ENCODE measurements at places on chromosomes 12 and 14. TPM values are rescaled to one million over a fixed set of nuclear protein-coding genes. Genes with fewer than 3 reads are reported as not detected.

DNA sequence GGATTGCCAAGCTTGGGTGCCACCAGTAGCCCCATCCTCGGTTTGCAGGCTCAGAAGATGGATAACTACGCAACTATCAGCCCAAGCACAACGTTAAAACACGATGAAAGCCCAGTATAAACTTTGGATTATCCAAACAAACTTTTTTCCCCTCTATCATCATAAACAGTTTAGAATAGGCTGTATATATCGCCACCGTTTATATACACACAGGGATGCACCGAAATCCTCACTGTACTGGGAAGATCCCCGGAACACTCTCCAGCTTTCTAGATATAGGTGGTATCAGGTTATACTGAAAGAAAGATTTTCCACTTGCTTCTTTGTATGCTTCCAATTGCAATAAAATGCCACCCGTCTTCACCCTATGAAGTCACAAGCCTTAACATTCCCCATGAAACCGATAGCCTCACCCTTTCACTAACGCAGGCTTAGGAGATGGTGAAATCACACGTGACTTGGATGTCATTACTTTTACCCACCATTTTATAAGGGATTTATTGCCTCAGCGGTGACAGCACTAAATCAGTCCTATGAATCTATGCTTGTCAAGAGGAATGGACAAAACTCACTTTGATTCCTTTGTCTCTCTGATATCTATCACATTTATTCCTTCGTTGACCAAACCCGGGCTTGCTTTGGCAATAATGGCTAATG, 207.6 kb upstream of the FOXN3 start:
- no peak for ATAC-seq

GRCh38 chr14:72000907-72001306, 68.7 kb downstream of the RGS6 start:
- no peak for ATAC-seq

DNA sequence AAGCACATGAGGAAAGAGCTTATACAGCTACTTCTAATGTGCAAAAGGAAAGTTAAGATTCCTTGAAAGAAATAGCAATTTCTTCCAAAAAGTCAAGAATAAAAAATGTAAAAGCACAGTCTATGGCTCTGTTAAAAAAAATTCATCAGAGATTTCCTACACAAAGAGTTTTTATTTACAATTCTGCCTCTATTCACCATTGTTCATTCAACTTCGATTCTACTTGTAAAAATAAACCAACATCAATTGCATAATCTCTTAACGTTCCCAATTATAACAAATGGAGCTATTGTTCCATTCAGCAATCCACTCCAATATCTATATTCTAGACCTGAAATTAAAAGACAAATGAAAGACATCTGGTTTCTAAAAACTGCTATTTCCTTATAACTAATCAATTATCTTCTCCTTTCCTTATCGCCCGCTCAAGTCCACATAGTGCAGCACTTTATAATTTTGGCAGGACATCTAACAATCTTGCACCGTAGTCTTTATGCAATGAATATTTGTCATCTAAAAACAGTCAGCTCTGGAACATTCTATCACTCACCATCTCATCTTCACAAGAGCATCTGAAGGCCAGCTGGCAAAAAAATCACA, 6.2 kb downstream of the EIF2S3B start:
- no peak for ATAC-seq

DNA sequence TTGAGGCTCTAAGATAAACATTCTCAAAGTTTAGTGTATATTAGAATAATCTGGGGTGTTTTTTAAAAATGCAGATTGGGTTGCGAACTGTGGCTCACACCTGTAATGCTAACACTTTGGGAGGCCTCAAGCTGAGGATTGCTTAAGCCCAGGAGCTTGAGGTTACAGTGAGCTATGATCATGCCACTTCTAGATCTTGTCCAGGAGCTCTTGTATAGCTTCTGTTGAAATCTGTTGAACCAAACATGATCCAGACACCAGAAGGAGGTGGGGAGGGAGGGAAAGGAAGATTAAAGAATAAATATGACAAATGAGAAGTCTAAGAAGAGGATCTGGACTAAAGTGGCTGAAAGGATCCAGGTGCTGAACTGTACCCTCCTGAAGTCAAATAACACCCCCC, 14.4 kb downstream of the PDE1B start:
- ATAC-seq, result no peak

DNA sequence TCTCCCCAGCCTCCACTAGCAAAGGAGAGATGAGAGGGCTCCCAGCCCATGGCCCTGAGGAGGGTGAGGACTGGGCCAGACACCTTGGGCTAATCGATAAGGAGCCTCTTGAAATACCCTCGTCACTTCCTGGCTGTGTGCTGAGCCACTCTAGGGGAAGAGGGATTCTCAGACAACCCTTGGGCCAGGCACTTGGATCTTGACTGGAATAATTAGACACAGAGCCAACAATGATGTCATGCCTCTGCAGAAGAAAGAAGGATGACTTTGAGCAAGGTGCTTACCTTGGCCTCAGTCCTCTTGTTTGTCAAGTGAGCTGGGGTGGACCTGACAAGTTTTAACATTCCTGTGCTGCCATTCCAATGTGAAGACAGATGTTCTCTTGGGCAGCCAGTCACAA, 83.1 kb downstream of the LRRC74A start:
- ATAC-seq, result no peak

- ATAC-seq, result no peak
These were observed 73.6 kb downstream of the FIGNL2 start for GRCh38 chr12:51774933-51775332.

DNA sequence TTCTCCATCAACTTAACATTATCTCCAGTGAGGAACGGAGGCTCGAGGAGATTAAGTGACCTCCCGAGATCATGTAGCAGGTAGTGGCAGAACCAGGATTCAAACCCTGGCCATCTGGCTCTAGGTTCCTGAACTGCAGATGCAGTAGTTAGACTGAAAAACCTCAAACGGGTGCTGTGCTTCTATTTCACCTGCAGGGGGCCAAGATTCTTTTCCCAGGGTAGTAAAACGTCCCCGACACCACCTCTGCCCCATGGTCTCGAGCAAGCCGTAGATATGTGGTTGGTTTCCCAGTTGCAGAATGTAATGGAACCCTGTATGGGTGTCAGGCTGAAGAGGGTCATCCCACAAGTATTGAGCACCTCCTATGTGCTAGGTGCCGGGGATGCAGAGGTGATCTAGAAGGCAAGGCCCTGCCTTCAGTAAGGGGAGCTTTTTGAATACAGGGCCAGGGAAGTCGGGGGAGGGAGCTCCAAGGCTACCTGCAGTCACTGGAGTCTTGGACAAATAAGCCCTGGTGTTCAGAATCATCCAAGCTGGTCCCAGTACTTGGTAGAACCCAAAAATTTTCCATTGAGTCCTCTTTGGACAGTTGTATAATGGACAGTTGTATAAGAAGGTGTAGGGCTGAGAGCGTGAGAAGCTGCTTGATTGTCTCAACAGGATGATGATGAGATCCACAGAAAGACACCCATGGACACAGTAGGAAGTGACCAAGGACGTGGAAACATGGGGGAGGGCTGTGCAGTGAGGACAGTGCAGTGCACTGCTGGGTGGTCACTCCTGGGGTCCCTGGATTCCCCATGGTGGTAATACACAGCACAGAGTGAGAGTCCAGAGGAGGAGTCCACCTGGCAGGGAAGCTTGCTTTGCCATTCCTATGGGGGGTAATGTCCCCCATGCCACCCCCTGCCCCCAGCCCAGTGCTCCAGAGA, 197.2 kb downstream of the CHST11 start:
- ATAC-seq, result peak; percentile 54

- ATAC-seq, result no peak
These were observed 44.0 kb downstream of the PAH start for GRCh38 chr12:102873077-102873476.

GRCh38 chr12:84502907-84503787, 409.5 kb downstream of the SLC6A15 start:
- ATAC-seq, result peak; percentile 91

GRCh38 chr12:52354200-52354599, 13.1 kb downstream of the KRT85 start:
- ATAC-seq, result no peak

GRCh38 chr12:51383269-51383905, 7.8 kb downstream of the GALNT6 start:
- ATAC-seq, result no peak

- ATAC-seq, result no peak
These were observed 158.4 kb upstream of the IGF1 start for GRCh38 chr12:102638777-102639176.

DNA sequence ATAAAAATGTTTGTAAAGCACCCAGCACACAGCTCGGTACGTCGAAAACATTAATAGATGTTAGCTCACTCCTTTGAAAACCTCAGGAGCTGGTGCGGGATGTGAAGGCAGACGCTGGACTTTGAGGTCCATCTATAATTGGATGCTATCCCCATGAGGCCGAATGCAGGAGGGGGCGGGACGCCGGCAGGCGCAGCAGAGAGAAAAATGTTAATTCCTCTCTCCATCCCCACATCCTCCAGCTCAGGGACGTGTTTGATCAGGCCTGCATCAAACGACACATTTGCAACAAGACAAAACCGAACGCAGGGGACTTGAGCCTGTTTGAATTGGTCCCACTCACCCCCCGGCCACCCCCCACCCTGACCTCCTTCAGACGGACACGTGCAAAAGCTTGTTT, 231.0 kb downstream of the RBM19 start:
- peak; percentile 99 for ATAC-seq

- ATAC-seq, result no peak
These were observed 1.3 kb upstream of the JDP2 start for GRCh38 chr14:75426332-75427125.

DNA sequence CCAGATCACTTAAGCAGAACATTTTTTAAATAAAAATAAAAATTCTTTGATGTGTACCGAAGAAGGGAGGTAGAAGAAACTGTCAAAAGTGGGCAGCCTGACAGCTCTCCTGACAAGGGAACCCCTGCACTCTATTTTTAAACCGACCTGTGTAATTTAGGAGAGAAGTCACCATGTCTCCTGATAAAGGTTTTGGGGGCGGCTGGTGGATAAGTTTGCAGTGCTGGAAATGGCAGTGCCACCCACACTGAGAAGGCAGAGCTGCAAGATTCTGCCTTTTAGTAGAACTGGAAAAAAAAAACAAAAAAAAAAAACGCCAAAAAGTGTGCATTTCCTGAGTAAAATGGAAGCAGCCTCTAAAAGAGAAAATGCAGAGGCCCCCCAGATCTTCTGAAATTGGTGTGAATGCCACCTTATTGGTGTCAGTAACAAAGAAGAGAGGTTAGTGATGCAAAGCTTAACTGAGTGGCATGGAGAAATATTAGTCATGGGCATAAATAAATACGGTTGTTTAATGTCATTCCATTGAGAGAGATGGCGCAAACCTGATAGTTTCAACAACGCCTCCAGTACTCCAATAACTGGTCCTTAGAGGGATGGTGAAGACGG, 24.7 kb downstream of the DUSP6 start:
- no peak for ATAC-seq

DNA sequence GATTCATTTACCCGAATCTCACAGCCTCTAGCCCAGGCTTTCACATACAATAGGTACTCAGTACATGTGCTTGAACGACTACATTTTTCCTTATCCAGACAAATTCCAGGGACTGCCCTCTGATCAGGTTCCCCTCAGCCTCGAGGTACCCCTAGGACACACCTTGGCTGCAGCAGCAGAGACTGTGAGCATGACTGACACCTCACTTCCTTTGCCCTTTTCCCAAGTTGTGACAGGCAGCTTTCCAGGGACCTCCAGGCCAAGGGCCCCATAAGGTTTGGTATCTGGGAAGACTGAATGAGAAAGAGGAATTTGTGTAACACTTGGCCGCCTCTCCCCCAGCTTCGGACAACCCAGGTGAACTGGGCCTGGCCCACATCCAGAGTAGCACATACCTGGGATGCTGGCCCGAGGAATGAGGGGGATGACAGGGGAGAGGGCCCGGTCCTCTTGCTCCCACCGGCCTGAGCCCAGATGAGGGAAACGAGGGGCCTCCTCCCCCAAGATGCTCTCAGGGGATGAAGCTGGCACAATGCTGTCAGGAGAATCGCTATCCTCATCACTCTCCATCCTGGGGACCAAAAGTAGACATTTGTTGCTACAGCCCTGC, 10.2 kb upstream of the PRKAG1 start:
- no peak for ATAC-seq

GRCh38 chr14:63193236-63193635, 11.0 kb upstream of the RHOJ start:
- ATAC-seq, result no peak

DNA sequence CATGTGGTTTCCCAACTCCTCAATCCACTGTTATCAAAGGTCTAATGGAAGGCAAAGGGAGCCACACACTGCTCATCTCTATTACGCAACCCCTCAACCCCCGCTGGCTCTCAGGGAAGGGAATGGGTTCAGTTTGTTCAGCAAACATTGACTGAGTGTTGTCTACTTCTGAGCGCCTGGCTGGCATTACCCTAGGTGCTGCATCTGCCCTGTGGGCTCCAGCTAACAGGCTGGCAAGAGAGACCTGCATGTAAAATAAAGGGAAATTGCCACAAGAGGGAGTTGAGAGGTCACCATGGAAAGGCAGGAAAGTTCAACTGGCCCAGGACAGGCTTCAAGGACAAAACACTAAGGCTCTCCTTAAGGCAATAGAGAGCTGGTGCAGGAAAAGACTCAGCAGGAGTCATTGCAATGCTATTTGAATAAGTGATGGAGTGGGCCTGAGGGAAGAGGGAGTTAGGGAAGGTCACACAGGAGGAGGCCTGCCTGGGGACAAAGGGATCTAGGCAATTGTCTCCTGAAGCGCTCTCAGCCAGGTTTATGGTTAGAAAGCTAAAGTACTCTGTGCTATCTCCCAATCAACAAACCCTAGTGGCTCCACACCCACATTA, 5.5 kb upstream of the ZNF740 start:
- ATAC-seq, result peak; percentile 17

- ATAC-seq, result no peak
These were observed 188.6 kb downstream of the EGLN3 start for GRCh38 chr14:33762161-33762851.

- ATAC-seq, result no peak
These were observed 37.8 kb upstream of the FICD start for GRCh38 chr12:108477055-108477880.

GRCh38 chr12:40788276-40788675, 96.0 kb downstream of the CNTN1 start:
- ATAC-seq, result no peak

DNA sequence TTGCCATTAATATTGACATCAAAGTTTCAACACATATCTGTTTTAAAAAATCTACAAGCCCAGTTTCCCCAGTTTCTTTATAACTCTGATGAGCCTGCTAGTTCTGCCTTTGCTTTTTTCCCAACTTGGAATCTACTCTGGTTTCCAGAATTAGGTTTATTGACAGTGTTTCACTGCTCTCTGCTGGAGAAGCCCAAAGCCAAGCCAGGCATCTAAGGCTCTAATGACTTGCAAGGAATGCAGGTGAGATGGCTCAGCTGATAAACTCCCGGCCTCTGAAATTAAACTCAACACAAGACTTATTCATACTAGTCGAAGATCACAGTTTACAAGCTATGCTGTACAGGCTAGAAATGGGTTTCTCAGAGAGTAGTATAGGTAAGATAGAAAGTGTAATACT, 54.3 kb downstream of the HMGA2 start:
- ATAC-seq, result no peak

ADCY4 gene
- not detected for total RNA-seq

CLIP1 gene
- total RNA-seq, result 51.1 TPM

KERA gene
- 0.09 TPM for total RNA-seq

IGFBP6 gene
- 4.2 TPM for total RNA-seq

NKX2-8 gene
- not detected for total RNA-seq

C12orf54 gene
- total RNA-seq, result not detected

KRT82 gene
- total RNA-seq, result not detected

CD27 gene
- total RNA-seq, result not detected

SOCS2 gene
- total RNA-seq, result 5.5 TPM

RESF1 gene
- total RNA-seq, result 17.6 TPM

NTF3 gene
- total RNA-seq, result 2.3 TPM

OR11H7 gene
- 0.45 TPM for total RNA-seq

C12orf60 gene
- total RNA-seq, result 3.0 TPM

C1R gene
- total RNA-seq, result 10.3 TPM

SYNDIG1L gene
- 0.09 TPM for total RNA-seq

DAO gene
- 0.18 TPM for total RNA-seq

SERPINA10 gene
- total RNA-seq, result 0.38 TPM
